ENCODE measurements at places on chromosomes 4 and X. TPM values are rescaled to one million over a fixed set of nuclear protein-coding genes. Genes with fewer than 3 reads are reported as not detected.

Gene CDX4
- not detected for total RNA-seq

Gene GPR143
- total RNA-seq = 7.1 TPM

Gene HSFX3
- not detected for total RNA-seq

Gene MBNL3
- 9.7 TPM for total RNA-seq

Gene NEXMIF
- 1.8 TPM for total RNA-seq

Gene NLGN4X
- 45.0 TPM for total RNA-seq

Gene TMEM35A
- total RNA-seq = 5.8 TPM

Gene AFM
- 0.26 TPM for total RNA-seq

Gene NR3C2
- total RNA-seq = 3.4 TPM

Gene ATP2B3
- 0.11 TPM for total RNA-seq

Gene MAGIX
- total RNA-seq = 5.0 TPM

Gene HEPH
- total RNA-seq = 92.4 TPM

Gene ADGRG4
- 3.9 TPM for total RNA-seq

Gene STATH
- not detected for total RNA-seq

Gene CTAG1B
- not detected for total RNA-seq

Gene TRIML2
- not detected for total RNA-seq

Gene HMX1
- total RNA-seq = 0.87 TPM

Gene SLC7A11
- total RNA-seq = 8.2 TPM

Gene MAGEB3
- total RNA-seq = 0.26 TPM

Gene BEND2
- not detected for total RNA-seq

Measured in progenitor cell of endocrine pancreas (in vitro differentiated cells).